ENCODE measurements at places on chromosomes 2 and 18.

GRCh38 chr2:55013936-55014335, 36.3 kb downstream of the RTN4 start:
- DNase-seq = no peak

GRCh38 chr2:181457741-181458425, 697 bp downstream of the ITGA4 start:
- peak; percentile 70 for DNase-seq

GRCh38 chr2:126855606-126856005, 43.1 kb upstream of the TEX51 start:
- DNase-seq = no peak

- DNase-seq = no peak
Measured at GRCh38 chr18:617970-618504, 21.2 kb downstream of the CLUL1 start.

DNA sequence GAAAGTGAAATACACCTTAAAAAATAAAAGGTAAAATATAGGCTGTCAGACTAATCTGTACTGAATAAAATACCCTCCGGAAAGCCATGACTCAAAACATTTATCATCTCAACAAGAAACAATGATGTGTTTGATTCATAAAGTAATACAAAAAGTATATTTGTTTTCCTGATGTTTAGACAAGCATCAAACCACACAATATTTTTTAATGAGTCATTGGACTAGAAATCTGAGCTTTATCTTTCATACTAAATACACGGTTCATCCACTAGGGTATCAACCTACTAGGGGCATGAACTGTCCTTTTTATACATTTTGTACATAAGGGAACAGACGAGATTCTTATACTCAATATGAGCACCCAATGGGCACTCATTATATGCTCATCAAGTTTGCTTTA, 31.3 kb downstream of the CD226 start:
- DNase-seq = peak; percentile 53

DNA sequence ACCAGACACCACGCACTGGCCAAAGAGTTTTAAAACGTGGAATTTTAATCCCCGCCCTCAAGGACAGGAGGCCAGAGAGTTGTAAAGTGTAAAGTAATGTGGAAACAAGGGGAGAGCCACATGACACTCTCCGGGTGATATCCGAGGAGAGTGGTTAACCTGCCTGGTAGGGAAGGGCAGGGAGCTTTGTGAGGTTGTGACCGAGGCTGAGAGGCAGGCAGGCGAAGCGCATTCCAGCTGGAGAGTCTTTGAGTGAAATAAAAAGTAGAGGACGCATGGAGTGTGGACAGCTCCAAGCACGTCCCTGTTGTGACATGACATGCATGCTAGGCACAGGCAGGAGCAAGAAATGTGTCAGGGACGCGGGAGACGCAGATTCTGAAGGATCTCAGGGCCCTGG, 539.5 kb downstream of the RNF144A start:
- DNase-seq = no peak

- DNase-seq = no peak
Measured at GRCh38 chr2:150690261-150690660, 202.8 kb upstream of the RND3 start.

Data from HCEC 1CT (cell line).